ENCODE measurements at places on chromosomes 2 and 18. TPM values are rescaled to one million over a fixed set of nuclear protein-coding genes. Genes with fewer than 3 reads are reported as not detected.

Gene PLEKHB2
- total RNA-seq = 153 TPM

Gene RAB10
- 115 TPM for total RNA-seq

Gene CCDC141
- not detected for total RNA-seq

Gene SNTG2
- not detected for total RNA-seq

Gene ANKRD62
- total RNA-seq = not detected

Gene BMPR2
- total RNA-seq = 50.1 TPM

All from smooth muscle cell of the umbilical artery (primary cell).